ENCODE measurements at places on chromosomes 7 and 10. TPM values are rescaled to one million over a fixed set of nuclear protein-coding genes. Genes with fewer than 3 reads are reported as not detected.

- no peaks in the 10 kb centered on the region for H3K36me3 ChIP-seq
- H3K4me3 ChIP-seq: no peak overlapping the region
- H3K27me3 ChIP-seq: no peaks in the 10 kb centered on the region
Observed at GRCh38 chr7:112503361-112503972, 22.7 kb downstream of the LSMEM1 start.

The AKR1C3 gene
- polyA plus RNA-seq: 4.1 TPM

- H3K27ac ChIP-seq: no peak overlapping the region
- no peak overlapping the region for H3K4me3 ChIP-seq
- H3K36me3 ChIP-seq: no peaks in the 10 kb centered on the region
- no peaks in the 10 kb centered on the region for H3K27me3 ChIP-seq
- no peaks in the 10 kb centered on the region for H3K4me1 ChIP-seq
- DNase-seq: no peak
Observed at GRCh38 chr10:30917067-30917466, 114.6 kb downstream of the ZNF438 start.

DNA sequence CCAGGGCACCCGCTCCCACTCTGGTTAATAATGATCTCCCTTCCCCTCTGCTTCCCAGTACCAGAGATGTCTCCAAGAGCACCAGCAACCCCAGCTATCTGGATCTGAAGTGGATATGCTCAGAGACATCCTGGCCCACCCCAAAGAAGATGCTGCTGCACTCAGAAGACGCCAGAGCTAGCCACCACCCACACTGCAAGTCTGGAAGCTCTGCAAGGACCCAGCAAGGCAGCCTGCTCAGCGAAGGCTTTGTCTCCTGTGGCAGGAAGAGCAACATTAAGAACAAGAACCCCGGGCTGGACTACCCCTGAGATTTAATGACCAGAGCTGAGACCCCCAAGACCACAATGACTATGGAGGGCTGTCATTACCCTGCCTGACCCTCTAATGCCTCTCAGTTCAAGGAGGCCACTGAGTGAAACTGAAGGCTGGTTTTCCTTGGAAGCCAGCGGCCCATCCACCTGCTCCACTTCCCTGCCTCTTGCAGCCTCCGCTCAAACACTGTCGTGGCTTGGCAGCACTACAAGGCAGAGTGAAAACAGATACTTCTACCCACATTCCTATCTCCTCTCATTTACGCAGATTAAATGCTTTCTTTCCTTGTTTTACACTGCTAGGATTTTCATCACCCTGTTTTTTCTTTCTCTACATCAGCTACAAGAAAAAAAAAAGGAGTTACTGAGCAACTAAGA, 202.2 kb downstream of the SNX10 start:
- H3K4me1 ChIP-seq: peaks cover 7% of the 10 kb centered on the region
- DNase-seq: no peak
- no peak overlapping the region for H3K27ac ChIP-seq
- H3K4me3 ChIP-seq: no peak overlapping the region
- H3K27me3 ChIP-seq: no peaks in the 10 kb centered on the region
- H3K36me3 ChIP-seq: no peaks in the 10 kb centered on the region

DNA sequence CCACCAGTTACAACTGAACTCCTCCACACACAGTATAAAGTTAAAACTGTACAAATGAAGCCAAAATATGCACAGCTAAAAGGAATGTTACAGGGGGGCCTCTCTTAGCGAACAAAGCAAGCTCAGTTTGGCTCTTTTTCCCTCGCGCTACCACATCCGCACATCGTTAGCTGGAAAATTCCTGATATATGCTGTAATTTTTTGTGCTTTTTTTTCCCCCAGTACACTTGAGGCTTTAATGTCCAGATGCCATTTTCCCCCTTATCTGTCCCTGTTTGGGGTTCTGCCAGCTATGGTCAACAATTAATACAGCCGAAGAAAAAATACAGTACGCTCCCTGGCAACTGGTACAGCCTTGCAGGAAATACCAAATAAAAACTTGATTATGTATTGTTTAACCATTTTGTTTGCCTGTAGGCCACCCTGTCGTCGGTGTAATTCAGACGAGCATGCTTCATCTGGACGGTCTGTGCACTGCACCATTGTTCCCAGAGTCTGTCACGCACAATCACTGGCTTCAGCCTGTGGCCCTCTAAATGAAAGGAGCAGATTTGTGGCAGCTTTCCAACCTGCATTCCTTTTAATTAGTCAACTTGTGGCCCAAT, 108.1 kb upstream of the FAM133B start:
- H3K36me3 ChIP-seq: no peaks in the 10 kb centered on the region
- peak; percentile 49 for DNase-seq
- H3K4me1 ChIP-seq: peaks cover 35% of the 10 kb centered on the region
- no peaks in the 10 kb centered on the region for H3K27me3 ChIP-seq
- H3K4me3 ChIP-seq: no peak overlapping the region

DNA sequence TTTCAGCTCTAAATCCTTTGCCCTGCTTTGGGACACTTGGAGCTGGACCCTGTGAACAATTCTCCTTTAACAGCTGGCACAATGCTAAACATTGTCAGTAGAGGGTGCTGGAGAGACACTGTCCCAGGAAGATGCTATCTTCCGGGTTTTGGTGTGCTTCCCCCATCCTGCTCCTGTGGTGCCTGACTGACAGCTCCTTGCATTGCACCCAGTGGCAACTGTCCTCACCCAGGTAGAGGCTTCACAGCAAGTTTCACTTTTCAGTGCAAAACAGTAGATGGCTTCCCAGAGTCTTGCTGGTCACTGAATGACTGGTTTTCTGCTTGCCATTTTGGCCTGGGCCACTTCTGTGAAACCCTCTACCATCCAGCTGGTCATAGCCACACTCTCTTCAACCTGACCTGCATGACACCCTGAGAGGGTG, 77.3 kb downstream of the CDC14C start:
- no peak overlapping the region for H3K4me3 ChIP-seq
- no peaks in the 10 kb centered on the region for H3K27me3 ChIP-seq
- H3K27ac ChIP-seq: no peak overlapping the region
- no peaks in the 10 kb centered on the region for H3K4me1 ChIP-seq
- DNase-seq: peak; percentile 15

GRCh38 chr7:115240242-115240641, 318.3 kb downstream of the MDFIC start:
- no peaks in the 10 kb centered on the region for H3K27me3 ChIP-seq
- no peak overlapping the region for H3K27ac ChIP-seq
- no peaks in the 10 kb centered on the region for H3K36me3 ChIP-seq
- H3K4me3 ChIP-seq: no peak overlapping the region
- DNase-seq: no peak
- no peaks in the 10 kb centered on the region for H3K4me1 ChIP-seq

DNA sequence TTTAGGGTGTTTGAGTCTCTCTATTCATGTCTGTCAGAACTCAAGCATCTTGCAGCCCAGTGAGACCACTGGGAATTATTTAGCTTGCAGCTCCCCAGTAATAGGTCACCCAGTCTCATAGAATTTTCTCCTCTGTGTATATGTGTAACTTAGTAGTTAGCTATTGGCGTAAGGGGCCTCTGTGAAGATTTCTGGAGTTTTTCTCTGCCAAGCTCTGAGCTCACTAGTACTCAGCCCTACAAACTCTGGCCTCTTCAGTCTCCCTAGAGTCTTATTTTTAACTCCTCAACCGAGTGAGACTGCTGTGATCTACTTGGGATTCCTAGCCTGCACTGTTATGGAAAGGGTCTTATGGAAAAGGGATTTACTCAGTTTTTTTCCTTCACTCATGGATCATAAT, 90.2 kb downstream of the PPP1R9A start:
- no peaks in the 10 kb centered on the region for H3K36me3 ChIP-seq
- no peaks in the 10 kb centered on the region for H3K27me3 ChIP-seq
- H3K4me3 ChIP-seq: no peak overlapping the region

DNA sequence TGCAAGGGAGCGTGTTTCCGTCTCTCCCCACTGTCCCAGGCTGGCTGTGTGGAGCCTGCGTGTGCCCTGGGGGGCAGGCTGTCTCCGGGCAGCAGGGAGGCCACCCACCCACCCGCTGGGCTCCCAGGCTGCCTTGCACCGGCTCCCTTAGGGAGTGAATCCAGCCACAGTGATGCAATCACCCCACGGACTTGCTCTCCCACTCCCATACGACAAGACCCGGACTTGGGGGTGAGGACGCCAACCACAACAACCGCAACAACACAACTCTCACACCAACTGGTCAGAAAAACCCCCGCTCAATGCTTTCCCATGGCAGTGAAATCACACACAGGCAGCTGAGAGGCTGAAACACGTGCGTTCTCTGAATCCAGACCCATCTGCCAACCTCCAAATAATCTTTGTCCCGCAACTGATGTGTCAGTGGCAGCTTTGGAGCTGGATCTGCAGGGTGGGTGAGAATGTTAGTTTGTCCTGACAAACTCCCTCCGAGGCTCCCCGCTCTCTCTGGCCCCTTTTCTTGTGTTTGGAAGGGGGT, 62.7 kb upstream of the DDC start:
- H3K27ac ChIP-seq: no peak overlapping the region
- H3K27me3 ChIP-seq: no peaks in the 10 kb centered on the region
- no peak overlapping the region for H3K4me3 ChIP-seq
- peaks cover 4% of the 10 kb centered on the region for H3K36me3 ChIP-seq
- no peak for DNase-seq

The MAT1A gene
- polyA plus RNA-seq: 0.10 TPM

- H3K4me3 ChIP-seq: no peak overlapping the region
- H3K36me3 ChIP-seq: no peaks in the 10 kb centered on the region
- no peaks in the 10 kb centered on the region for H3K4me1 ChIP-seq
- DNase-seq: no peak
- no peaks in the 10 kb centered on the region for H3K27me3 ChIP-seq
Observed at GRCh38 chr10:25689346-25690100, 244.5 kb upstream of the MYO3A start.

The UPK3B gene
- polyA plus RNA-seq: 48.0 TPM

The COL26A1 gene
- 1.0 TPM for polyA plus RNA-seq

GRCh38 chr10:100600218-100600617, 64.5 kb downstream of the HIF1AN start:
- no peaks in the 10 kb centered on the region for H3K4me1 ChIP-seq
- H3K4me3 ChIP-seq: no peak overlapping the region
- no peak for DNase-seq
- peaks cover 25% of the 10 kb centered on the region for H3K27me3 ChIP-seq

GRCh38 chr7:105596866-105597265, 15.6 kb upstream of the EFCAB10 start:
- no peak for DNase-seq
- no peaks in the 10 kb centered on the region for H3K36me3 ChIP-seq
- H3K4me3 ChIP-seq: no peak overlapping the region
- H3K27me3 ChIP-seq: no peaks in the 10 kb centered on the region
- no peaks in the 10 kb centered on the region for H3K4me1 ChIP-seq

DNA sequence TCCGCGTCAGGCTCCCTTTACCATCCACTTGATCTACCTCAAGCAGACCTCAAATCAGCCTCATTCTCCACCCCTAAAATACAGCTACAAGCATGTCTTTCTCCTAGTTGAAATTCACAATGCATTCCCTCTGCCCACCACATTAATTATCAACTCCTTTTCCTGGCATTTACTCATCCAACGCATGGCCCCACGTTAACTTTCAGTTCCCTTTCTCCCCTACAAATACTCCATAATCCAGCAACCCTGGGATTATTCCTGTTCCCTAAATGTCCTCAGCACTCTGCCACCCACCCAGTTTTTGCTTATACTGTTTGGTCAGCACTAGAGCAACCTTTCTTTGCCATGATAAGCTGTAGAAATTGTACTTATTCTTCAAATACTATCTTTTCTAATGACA, 5.7 kb upstream of the VIM start:
- peaks cover 24% of the 10 kb centered on the region for H3K27me3 ChIP-seq
- H3K27ac ChIP-seq: no peak overlapping the region
- H3K4me1 ChIP-seq: no peaks in the 10 kb centered on the region
- no peaks in the 10 kb centered on the region for H3K36me3 ChIP-seq
- DNase-seq: no peak

- no peak for DNase-seq
- H3K4me1 ChIP-seq: no peaks in the 10 kb centered on the region
- no peak overlapping the region for H3K4me3 ChIP-seq
Observed at GRCh38 chr10:48550071-48550691, 54.7 kb downstream of the ARHGAP22 start.

DNA sequence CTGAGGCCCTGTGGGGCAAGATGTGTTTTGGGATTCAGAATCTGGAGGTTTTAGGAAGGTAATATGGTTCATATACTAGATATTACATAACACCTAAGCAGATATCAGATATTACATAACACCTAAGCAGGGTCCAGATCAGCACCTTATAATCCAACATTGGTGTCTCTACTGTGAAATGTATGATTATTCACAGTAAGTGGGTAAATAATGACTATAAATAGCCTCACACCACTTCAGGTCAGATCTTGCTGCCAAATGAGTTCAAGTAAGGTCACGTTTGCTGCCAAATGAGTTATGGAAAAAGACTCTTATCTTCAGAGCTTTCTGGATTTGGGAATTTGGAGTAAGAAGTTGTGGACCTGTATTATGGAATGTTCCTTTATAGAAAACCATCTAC, 14.6 kb downstream of the ADRB1 start:
- no peaks in the 10 kb centered on the region for H3K36me3 ChIP-seq
- no peak for DNase-seq

DNA sequence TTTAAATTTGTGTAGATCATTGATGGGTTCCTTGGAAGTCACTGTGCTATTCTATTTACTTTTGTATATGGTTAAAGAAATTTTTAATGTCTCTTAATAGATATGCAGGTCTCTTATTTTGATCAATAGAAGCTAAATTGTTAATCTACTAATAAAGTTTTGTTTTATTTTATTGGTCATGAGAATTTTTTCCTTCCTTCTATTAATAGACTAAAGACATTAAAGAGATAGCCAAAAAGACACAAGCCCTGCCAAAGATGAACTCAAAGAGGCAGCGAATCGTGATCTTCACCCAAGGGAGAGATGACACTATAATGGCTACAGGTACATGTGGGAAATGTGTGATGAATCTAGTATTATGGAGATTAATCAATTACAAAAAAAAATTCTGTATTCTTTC, 226.2 kb upstream of the KAT6B start:
- H3K27me3 ChIP-seq: no peaks in the 10 kb centered on the region
- no peaks in the 10 kb centered on the region for H3K36me3 ChIP-seq
- no peak overlapping the region for H3K27ac ChIP-seq
- H3K4me1 ChIP-seq: no peaks in the 10 kb centered on the region
- no peak for DNase-seq
